ENCODE measurements at places on chromosomes 1 and 21. TPM values are rescaled to one million over a fixed set of nuclear protein-coding genes. Genes with fewer than 3 reads are reported as not detected.

The FAM76A gene
- total RNA-seq: 16.7 TPM

GRCh38 chr1:58249388-58249736 is 297.2 kb downstream of the OMA1 start:
- peak; percentile 52 for DNase-seq
- H3K27me3 ChIP-seq: no peaks in the 10 kb centered on the region
- H3K4me3 ChIP-seq: peak overlapping the region; percentile 41
- H3K4me1 ChIP-seq: peaks cover 19% of the 10 kb centered on the region
- H3K36me3 ChIP-seq: no peaks in the 10 kb centered on the region
- no peak overlapping the region for H3K27ac ChIP-seq

DNA sequence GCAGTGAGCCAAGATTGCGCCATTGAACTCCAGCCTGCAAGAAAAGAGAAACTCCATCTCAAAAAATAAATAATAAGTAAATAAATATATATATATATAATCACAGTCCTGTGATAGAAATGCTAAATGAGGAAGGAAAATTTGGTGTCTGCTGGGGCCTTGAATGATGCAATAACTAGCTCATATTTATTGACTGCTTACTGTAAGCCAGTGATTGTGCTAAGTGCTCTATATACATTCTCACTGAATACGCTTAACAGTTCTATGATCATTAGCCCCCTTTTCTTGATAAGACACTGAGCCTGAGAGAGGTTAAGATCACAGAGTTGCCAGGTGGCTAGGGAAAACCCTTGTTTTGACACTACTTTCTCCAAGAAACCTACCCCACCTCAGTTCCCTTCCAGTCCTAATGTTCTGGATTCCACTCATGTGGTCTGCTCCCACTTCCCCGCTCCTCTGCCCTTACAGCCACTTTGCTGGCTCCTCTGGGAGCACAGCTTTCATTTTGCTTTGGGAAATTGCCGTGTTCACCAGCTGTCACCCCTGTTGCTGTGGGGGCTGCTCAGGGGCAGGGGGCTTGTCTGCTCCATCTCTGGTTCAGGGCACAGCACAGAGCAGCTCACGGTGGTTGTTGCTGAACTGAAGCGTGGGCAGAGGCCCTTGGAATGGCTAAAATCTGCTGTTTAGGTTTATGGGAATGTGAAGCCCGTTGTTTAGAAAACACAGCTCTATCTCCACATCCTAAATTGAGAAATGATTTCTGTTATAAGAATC is 2.5 kb upstream of the BMP8A start:
- no peaks in the 10 kb centered on the region for H3K27me3 ChIP-seq
- H3K4me3 ChIP-seq: no peak overlapping the region
- no peak for DNase-seq
- peaks cover 10% of the 10 kb centered on the region for H3K4me1 ChIP-seq
- no peaks in the 10 kb centered on the region for H3K36me3 ChIP-seq

GRCh38 chr1:20964540-20965484 is 177.7 kb upstream of the HP1BP3 start:
- no peak overlapping the region for H3K4me3 ChIP-seq
- no peak for DNase-seq
- H3K36me3 ChIP-seq: no peaks in the 10 kb centered on the region
- H3K4me1 ChIP-seq: peaks cover 8% of the 10 kb centered on the region

DNA sequence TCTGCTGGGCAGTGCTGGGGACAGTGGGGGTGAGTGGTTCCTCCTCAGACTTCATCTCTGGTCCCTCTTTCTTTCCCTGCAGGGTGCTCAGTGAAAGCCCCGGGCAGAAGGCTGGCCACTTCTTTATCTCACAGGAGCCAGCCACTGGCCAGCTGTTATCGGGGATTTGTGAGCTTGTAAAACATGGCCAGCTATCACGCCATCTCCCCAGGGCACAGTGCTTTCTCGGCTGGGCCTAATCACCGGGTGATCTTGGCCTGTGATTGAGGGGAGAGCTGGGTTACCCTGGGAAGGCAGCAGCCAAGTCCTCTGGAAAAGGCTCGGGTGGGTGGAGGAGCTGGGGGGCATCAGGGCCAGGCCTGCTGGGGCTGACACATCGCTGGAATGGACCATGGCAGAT is 83.0 kb downstream of the IGSF21 start:
- H3K4me1 ChIP-seq: no peaks in the 10 kb centered on the region
- H3K36me3 ChIP-seq: no peaks in the 10 kb centered on the region
- H3K27ac ChIP-seq: no peak overlapping the region
- H3K27me3 ChIP-seq: no peaks in the 10 kb centered on the region
- H3K4me3 ChIP-seq: no peak overlapping the region
- DNase-seq: no peak

GRCh38 chr1:68322837-68323687 is 90.7 kb upstream of the WLS start:
- DNase-seq: no peak
- H3K27me3 ChIP-seq: no peaks in the 10 kb centered on the region
- peak overlapping the region; percentile 73 for H3K27ac ChIP-seq
- peaks cover 5% of the 10 kb centered on the region for H3K4me1 ChIP-seq
- H3K4me3 ChIP-seq: peak overlapping the region; percentile 23

DNA sequence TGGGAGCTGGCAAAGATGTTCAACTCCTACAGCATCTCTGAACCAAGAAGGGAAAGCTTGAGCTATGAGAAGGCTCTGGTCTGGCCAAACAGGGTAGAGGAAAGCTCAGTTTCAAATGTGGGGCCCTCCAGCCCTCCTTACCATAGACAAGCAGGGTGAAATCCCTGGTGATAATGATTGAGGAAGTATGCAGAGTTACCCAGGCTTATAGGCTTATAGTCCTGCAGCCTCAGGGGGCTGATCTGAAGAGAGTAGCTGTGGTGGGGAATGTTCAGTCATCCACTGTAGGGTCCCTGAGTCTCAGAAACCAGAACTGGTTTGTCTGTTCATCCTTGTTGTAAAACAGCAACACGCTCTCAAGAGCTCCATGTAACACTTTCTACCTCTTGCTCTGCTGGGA is 19.8 kb upstream of the LY9 start:
- peaks cover 4% of the 10 kb centered on the region for H3K4me1 ChIP-seq
- no peaks in the 10 kb centered on the region for H3K27me3 ChIP-seq
- no peaks in the 10 kb centered on the region for H3K36me3 ChIP-seq
- H3K27ac ChIP-seq: no peak overlapping the region
- no peak overlapping the region for H3K4me3 ChIP-seq
- no peak for DNase-seq

Measured in vagina (tissue), 2 donors.